ENCODE measurements at places on chromosomes 12 and 14.

GRCh38 chr14:54488646-54489317 is at the start of gene GMFB:
Gene GMFB (minus strand): TSS chr14:54488980. CDS start chr14:54488927, 53 bp downstream.
- peak; percentile 57 for DNase-seq

GRCh38 chr12:66662729-66663128 is 16.1 kb downstream of the GRIP1 start:
- no peak for DNase-seq

DNA sequence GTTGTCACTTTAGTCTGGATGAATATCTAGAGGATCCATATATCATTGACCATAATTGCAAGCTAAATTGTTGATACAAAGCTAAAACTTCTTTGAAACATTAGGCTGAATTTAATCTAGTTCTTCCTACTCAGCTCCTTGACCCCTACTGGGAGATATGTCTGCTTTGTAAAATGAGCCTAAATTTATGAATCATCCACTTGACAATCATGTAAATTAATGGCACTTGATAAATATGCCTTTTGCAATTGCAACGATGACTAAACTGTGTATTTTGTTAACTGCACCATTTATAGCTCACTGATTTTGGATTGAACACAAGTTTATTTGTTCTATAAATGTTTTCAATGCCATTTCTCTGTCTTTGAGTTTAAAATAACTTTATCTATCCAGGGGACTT is 1616.5 kb upstream of the FLRT2 start:
- DNase-seq: no peak

- DNase-seq: no peak
Observed at GRCh38 chr14:100138082-100138787, 21.2 kb downstream of the DEGS2 start.

DNA sequence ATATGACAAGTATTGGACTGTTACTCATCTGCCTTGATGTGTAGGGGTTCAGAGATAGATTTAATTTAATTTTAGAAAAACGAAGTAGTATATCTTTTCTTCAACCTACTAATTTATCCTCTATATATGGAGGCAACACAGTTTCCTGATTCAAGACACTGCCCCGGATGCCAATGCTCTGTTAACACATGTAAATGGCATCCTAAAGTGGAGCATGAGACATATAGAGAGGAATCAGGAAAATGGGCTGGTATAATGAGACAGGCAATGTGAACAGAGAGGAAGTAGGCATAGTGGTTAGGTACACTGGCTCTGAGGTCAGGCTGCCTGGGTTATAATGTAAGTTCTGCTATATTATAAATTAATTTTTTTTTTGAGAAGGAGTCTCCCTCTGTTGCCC is 85.6 kb downstream of the OTOGL start:
- no peak for DNase-seq

DNA sequence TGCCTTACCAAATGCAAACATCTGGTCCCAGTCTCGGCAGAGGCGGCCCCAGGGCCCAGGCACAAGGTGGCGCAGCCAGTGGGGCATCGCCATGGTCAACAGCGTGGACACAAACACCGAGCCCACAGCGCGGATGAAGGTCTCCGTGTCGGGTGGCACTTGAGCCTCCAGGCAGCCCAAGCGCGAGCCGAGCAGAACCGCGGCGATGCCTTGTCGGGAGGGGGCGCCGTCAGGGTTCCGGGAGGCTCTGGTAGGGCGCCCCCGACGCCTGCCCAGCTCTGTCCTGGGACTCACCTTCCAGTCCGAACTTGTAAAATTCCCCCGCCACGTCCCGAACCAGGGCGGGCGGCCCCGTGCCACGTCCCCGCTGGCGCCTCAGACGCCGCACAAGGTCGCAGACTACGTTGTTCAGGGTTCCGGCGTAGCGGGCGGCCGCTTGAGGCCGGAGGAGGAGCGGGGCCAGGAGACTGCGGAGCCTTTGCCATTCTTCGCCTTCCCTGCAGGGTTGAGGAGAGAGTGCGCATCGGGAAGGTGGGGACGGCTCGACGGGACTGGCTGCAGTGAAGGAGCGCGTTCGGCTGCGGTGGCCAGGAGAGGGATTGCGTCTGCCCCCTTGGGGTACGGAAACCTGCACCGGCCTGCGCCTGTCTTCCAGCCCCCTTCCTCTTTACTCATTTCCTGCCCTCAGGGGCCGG is 1.7 kb downstream of the CYP27B1 start:
- DNase-seq: no peak

GRCh38 chr14:99516156-99516870 is 35.1 kb downstream of the CCNK start:
- no peak for DNase-seq

- DNase-seq: no peak
Observed at GRCh38 chr14:59240356-59240755, 51.9 kb downstream of the DAAM1 start.

DNA sequence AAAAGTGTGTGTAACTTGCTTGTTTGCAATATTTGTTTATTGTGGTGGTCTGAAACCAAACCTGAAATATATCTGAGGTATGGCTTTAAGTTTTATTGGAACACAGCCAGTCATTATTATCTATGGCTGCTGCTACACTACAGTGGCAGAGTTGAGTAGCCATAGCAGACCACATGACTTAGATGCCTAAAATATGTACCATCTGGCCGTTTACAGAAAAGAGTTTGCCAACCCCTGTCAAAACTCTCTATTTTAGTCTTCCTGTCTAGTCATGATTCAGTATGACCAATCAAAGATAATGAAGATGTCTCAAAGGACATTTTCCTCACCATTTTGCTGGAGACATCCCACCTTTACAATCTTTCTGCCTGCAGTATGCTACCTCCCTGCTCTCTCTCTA is 242.3 kb downstream of the ANO6 start:
- DNase-seq: no peak

DNA sequence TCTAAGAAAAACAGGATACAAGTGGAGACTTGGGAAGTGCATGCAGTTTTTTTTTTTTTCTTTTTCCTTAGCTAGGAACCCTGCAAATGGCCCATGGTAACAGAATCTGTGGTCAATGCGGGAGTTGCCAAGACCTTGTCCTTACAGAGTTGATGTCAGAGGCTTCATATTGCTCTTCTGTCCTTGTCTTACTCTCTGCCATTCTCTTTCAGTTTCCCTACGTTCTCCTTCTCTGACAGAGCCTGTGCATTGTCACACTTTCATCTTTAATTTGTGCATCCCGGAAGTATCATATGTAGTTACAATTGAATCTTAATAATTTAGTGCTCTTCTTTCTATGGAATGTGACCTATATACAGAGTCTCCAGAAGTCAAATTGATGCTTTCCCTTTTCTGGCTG is 986.9 kb downstream of the TMEM121 start:
- DNase-seq: no peak

GRCh38 chr14:56488306-56488705 is 91.3 kb upstream of the TMEM260 start:
- DNase-seq: no peak

DNA sequence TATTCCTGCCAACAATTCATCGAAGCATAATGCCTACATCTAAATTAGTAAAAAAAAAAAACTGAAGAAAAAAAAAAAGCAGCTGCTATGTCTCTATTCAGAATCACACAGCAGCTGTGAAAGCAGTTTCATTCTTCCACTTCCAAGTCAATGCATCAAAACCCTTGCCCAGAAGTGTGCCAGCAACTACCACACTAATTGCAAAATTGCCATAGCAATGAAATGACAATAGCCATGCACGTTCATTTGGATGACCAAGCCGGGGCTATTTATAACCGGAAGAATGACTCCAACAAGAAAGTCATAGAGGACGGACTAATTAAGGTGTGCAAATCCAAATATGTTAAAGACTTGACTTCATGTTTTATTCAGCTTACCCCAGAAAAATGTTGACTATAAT is 42.5 kb downstream of the SLC2A13 start:
- no peak for DNase-seq

- no peak for DNase-seq
Observed at GRCh38 chr12:53098354-53098981, 1.0 kb downstream of the IGFBP6 start.

- DNase-seq: no peak
Observed at GRCh38 chr12:106685381-106685780, 89.1 kb upstream of the RIC8B start.

DNA sequence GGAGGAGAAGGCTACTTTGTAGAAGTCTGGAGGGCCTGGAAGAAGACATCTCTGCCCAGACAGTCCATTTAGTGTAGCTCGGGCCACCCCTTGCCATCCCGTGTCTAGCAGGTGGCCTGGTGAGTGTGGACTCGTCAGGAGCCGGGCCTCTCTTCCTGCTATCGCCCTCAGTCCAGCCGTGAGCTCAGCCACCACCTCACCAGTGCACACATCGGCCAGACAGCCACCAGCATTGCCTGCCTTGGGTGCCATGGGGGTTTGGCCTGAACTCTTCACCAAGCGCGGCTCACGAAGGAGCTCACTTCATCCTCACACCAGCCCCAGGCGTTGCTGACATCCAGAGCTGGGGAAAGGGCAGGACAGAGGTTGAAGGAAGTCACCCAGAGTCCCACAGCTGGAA is 19.6 kb upstream of the TRAF3 start:
- no peak for DNase-seq

DNA sequence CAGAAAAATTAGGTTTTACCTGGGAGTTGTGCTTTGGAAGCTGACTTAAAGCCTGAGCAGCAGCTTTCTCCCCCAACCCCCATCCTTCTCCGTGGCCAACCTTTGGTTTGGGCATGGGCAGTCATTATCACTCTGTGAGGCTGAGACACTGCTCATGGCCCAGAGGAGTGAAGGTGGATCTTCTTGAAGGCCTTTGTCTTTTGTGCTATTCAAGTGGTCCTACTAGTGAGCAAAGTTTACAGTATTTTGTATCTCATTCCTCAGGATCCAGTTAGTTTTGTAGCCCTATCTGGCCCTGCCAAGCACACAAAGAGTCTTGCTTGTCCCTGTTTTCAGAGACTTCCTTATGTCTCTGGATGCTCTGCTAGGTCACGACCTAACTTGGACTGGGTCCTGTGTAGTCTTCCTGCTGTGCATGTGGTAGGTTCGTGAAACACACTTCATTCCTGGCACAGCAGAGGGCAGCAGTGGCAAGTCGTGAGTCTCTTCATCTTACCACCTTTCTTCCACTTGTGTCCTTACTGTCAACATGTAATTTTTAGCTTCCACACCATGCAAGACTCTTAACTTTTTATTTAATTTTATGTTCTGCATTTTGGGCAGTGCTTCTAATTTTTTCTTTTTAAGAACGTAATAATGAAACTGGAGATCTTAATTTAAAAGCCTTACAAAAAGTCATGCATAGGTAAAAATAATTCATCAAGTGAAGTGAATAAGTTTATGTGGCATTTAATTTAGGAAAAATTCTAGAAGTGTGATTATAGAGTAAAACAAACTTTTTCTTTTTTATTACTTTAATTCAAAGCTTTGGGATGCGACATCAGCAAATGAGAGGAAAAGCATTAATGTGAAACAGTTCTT is 53.7 kb downstream of the APAF1 start:
- peak; percentile 46 for DNase-seq

DNA sequence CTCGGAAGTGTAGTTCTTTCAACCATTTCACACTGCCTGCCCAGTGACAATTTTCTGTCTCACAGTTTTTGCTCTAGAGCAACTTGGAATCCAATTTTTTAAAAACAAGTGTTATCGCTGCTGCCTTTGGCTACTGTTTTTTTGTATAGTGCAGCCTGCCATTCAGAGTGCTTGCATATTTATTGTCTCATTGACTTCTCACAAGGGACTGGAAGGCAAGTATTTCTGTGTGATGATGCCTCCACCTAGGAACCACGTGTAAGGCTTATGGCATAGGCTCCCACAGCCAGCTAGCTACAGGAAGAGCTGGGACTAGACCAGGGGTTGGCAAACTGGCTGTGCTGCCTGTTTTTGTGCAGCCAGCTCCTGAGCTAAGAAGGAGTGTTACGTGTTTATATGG is 903 bp downstream of the PARPBP start:
- peak; percentile 27 for DNase-seq

DNA sequence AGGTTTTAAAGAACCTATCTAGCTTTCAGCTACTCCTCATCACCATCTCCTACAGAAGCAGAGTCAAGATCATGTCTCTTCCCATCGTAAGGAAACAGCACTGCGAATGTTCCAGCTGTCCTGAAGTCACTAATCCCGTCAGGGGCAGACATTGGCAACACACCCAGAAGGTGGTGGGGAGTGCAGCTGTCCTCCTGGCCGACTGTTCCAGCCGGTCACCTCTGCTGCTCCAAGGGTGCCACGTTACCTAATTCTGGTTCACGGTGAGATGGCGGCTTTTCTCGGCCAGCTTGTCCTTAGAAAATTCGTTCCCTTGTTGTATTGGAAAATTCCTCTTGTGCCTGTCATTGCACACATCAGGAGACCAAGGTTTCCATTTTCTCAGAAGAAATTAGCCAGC is 196.2 kb downstream of the ZFP36L1 start:
- no peak for DNase-seq

GRCh38 chr12:65667932-65668331 is 156.4 kb upstream of the HMGA2 start:
- no peak for DNase-seq

DNA sequence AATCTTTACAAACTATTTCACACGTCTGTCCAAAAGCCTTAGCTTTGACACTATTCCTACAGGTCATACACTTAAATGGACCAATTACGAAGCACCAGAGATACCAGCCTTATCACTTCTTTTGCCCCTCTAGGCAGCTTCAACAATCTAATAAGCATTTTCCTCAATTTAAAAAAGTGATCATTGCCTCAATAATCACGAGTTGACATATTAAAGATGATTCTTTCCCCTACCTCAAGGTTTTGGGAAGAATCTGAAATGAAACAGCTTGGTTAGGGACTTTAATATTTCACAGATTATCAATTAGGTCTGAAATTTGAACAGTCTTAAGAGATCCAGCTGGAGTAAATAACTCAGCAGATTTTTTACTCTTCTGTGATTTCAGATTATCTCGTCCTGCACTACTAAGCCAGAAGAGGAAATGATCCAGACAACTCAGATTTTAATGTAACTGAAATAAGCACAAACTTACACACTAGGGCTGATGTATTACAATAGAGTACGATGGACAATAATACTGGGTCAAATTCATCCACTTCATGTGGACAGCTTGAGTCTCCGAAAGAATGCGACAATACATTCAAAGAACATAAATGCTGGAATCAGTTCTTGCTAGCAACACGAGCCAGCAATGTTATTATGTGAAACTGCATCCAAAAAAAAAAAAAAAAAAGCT is 15.9 kb downstream of the UBE2N start:
- DNase-seq: no peak

DNA sequence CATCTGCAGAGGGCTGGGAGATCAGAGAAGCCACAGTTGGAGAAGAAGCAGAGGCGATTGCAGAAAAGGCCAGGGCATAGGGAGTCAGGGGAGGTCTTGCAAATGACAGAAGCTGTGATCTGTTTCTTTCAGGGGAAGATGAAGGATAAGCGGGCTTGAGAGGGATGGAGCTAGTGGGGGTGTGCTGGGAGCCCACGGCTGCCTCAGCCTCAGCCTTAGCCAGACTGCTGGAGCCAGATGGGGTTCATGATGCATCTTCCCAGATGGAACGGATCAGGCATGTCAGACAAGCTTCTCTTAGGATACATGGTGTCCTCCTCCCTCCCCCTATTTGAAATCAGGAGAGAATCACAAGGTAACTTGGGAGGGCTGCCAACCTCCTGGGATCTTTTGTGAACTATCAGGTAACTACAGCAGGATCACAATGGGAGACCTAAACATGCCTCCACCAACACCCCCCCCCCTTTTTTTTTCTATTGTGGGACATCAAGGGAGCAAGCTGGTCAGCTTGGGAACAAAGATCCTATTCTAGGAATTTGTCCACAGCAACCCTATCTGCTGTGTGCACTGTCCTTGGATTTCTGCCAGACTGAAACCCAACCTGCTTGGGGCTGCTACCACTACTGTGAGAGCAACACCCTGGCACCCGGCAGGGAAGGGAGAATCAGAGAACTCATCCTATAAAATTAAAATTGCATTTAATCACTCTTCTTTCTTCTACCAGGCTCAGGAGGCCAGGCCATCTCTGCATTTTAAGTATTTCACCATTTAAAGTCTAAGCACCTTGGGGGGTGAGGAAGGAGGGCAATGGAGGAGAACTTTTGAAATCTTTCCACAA is 10.7 kb upstream of the ATP2A2 start:
- peak; percentile 42 for DNase-seq
